ENCODE measurements at places on chromosomes 2 and 18.

DNA sequence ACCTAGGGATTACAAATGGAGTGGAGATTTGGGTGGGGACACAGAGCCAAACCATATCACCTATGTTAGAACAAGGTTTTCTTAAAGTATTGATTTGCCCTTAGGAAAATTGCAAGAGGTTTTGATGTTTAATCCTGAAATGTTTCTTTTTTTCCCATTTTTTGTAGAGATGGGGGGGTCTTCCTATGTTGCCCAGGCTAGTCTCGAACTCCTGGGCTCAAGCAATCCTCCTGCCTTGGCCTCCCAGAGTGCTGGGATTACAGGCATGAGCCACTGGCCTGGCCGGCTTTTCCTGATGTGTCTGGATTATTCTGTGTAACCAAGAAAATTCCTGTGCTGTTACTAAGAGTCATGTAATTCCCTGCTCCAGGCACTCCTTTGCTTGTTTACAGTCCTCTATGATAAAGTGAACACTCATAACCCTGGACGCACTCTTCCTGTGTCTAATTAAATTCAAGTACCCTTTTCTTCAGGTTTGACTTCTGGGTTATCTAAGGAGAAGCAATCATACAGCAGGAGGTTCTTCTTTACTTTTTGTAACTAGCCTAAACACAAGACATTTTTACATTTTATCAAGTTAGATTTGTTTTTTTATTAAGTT lies 15.0 kb upstream of the CTDP1 start:
- DNase-seq = no peak

DNA sequence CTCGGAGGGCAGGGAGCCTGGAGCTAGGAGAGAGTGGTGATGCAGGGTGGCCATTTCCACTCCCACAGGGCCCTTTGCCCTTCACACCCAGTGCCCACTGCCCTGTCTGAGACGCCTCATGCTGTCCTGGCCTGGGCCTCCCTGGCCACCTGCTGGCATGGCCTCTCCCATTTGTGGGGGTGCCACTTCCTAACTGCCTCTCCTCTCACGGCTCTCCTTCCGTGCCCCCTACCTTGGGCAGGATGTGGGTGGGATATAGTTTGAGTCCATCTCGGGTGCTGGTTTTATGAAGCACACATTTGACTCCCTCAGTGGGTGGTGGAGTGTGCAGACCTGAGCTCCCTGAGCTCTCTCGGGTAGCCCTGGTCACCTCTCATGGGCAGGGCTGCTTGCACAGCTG lies 46.0 kb downstream of the DGKD start:
- DNase-seq = no peak

DNA sequence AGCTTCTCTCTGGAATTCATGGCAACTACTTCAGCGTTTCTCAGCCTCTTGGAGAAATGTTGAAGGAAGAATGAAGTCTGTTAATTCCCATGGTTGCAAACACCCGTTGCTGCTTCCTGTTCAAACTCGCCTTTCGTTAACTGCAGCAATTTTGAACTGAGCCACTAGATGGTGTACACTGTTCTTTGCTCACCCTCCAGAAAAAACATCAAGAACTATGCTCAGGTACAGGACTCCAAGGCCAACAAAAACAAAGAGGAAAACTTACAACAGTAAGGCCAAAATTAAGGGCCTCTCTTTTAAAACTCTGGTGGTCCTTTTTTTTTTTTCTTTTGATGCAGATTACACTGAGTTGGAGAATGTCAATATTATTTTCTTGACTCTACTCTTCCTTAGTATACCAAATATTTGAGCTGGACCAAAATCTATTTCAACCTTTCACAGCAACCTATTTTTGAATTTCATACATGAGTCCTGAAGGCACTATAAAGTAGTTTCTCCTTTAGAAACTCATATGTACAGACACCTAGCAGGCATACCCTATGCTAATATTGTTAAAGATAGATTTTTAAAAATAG lies 58.2 kb downstream of the KLHL14 start:
- DNase-seq = peak; percentile 34

- DNase-seq = no peak
Measured at GRCh38 chr18:47390410-47391024, 139.1 kb upstream of the SKOR2 start.

- no peak for DNase-seq
Measured at GRCh38 chr2:232976176-232976575, 36.9 kb downstream of the NGEF start.

GRCh38 chr2:134336352-134336751 lies 82.5 kb downstream of the MGAT5 start:
- DNase-seq = no peak

- DNase-seq = no peak
Measured at GRCh38 chr18:68937029-68937599, 139.2 kb downstream of the CCDC102B start.

GRCh38 chr18:53798516-53798915 lies 426.0 kb downstream of the MBD2 start:
- no peak for DNase-seq

GRCh38 chr2:236190674-236191073 lies 22.5 kb upstream of the GBX2 start:
- DNase-seq = no peak

DNA sequence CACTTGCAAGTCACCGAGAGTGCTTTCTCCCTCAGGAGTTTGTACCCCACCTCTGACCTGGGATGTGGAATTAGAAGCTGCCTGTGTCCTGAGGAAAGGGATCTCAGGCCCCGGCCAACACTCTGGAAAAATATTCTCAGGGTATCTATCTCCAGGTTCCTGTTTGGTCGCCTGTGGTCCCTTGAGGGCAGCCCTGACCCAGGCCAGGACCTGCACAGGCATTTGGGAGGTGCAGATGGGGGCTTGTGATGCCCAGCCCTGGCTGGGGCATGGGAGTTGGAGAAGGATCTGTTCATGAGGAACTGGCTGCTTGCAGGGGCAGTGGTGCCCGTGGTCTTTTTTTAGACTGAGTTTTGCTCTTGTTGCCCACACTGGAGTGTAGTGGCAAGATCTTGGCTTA lies 46.3 kb downstream of the MYCN start:
- no peak for DNase-seq

GRCh38 chr2:99822474-99823207 lies 319.7 kb downstream of the AFF3 start:
- DNase-seq = no peak

GRCh38 chr18:77337604-77338003 lies 88.0 kb downstream of the GALR1 start:
- no peak for DNase-seq

DNA sequence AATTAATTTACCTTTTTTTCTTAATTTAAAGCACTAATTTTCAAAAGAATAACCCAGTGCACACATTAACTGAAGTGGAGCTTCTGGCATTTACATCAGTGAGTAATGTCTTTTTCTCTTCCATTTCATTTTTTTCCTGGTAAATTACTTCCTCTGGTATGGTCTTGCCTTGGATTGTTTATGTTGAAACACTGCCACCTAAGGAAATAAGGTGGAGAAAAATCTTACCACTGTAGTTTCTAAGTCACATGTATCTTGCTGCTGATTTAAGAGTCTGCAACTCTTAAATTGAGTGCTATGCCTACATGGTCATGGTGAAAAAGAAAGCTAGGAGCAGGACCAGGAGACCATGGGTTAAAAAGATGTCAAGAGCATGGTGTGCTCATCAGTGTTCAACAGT lies 51.0 kb downstream of the TTC27 start:
- DNase-seq = no peak

DNA sequence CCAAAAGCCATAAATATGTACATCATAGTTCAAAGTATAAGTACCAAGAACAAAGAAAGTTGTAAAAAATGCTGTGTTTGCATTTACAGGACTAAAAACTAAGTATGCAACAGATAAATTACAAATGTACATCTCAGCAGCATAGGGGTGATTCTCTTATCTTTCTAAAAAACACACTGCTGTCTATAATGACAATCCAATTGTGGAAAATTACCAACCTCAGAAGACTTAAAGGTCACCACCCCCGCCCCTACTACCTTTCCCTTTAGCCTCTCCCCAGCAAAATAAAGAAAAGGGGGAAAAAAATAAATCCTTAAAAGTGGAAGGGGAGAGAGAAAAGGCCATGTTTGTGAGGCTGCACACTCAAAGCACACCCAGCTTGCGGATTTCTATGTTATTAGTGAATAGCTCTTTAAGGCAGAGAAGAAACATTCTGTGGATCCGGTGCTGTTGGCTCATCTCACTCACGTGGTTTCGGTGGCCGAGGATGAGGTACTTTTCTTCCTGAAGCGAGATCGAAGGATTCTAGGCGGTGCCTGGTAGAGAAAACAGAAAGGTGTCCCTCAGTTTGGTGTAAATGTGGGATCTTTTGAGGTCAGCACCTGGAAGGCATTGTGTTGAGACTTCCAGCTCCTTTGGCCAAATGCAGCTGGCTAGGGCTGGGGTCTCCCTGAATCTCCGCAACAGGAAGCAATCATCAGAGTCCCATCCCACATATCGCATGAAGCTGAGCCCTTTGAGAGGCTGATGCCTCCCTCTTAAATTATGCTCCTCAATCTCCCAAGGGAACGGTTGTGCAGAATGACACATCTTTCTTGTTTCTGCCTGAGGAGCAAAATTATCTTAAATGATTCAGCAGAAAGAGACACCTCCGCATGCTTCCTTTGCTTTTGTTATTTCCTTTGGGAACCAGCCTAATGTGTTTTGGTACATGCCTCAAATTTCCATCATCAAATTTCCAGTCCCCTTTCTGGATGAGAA lies 17.6 kb downstream of the MRPL35 start:
- DNase-seq = peak; percentile 21

- no peak for DNase-seq
Measured at GRCh38 chr18:64562651-64563050, 413.8 kb upstream of the LINC00305 start.

- no peak for DNase-seq
Measured at GRCh38 chr18:12645751-12646203, 12.1 kb downstream of the SPIRE1 start.

DNA sequence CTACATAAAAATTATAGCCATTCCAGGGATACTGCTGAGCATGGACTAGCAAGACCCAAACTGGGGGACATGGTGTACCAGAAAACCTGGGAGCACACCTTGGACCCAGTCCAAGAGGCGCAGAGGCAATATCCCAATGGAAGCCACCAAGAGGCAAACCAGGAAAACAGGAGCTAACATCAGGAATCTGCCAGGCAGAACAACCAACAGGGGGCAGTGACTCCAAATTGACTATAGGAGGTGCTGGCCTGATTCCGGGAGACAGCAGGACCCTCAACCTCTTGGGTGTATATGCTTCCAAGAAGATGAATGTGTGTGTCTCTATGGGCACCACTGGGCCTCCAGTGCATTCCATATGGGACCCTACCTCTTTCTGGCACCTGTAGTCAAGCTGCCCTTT lies 172.7 kb upstream of the ARL4C start:
- no peak for DNase-seq

DNA sequence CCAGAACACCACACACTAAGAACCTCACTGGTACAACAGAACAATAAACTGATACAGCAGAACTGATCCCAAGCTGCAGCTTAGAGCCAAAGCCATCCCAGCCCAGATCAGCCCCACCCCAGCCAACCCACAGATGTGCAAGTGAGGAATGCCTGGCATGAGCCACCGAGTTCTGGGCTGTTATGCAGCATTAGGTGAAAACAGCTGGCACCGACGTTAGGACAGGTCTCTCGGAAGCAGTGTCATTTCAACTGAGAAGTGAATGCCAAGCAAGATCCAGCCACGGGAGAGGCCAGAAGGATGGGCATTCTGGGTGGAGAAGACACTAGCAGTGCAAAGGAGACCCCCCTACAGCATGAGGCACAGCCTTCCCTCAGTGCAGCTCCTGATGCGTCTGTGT lies 38.9 kb downstream of the ADCY3 start:
- DNase-seq = no peak

- DNase-seq = no peak
Measured at GRCh38 chr2:187263675-187264560, 184.1 kb downstream of the CALCRL start.

DNA sequence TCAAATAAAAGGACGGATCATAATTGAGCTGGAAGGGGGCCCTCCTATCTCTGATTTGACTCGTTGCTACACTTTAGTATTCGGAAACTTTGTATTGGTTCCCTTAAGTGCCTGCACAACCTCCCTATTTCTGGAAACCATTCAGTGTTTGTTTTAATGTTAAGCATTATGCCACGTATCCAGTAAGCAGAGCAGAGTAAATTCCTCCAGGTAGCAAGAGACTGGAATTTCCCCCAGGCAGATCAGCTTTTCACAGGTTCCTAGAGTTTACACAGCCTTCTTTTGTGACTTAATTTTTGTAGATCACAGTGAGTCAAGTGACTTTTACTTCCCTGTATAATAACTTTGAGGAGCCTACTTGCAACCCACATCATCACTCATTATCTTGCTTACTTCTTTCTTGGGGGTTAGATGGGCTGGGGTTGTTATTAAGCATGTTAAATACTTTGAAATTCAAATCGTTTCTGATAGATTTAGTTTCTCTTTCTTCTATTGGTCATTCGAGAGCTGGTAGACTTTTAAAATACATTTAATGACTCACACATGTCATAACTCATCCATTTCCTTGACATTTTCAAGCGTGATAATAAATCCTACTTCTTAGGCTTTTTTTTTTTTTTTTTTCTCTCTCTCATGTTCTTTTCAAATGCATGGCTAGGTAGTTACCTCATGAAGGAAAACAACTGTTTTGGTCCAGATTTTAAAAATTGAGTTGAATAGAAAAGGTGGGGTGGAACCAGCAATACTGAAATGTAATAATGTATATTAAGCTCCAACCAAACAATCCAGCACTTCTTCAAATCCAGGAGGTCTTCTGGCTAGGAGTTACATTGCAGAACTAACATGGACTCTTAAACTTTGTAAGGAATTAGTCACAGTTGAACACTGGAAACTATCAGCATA lies 219.3 kb downstream of the NEDD4L start:
- no peak for DNase-seq

DNA sequence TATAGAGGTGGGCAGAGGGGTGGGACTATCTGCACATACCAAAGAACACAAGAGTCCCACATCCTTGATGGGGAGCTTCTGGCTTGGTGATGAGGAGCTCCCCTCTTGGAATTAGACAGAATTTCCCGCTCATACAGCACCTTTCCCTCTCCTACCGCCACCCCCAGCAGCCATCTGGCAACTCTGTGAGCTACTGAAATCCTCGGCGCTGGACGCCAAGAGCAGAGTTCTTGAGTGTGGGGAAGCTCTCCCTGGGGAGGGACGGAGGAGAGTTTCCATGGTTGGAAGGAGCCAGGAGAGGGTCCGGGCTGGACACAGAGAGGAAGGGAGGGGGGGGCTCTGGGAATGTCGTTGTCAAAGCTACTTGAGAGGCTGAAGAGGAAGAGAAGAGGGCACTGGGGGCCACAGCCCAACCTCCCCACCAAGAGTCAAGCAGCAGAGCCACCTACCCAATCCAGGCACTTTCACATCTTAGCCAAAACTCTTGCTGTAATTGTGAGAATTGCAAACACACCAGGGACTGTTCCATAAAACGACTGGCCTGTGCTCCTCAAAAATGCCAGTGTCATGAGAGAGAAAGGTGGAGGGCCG lies 89.4 kb upstream of the MCFD2 start:
- DNase-seq = no peak

DNA sequence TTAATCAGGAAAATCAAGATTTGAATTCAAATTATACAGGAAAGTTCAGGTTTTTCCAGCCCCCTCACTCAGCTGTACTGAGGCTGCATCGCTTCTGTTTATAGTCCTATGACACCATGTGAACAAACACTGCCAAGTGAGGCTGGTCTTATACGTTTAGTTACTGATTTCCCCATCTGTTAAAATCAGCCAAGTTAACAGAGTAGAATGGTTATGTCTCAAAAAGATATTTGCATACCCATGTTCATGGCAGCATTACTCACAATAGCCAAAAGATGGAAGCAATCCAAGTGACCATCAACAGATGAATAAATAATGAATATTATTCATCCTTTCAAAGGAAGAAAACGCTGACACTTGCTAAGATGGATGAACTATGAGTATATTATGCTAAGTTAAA lies 43.8 kb downstream of the REEP1 start:
- no peak for DNase-seq

All from fibroblast of skin of left biceps (primary cell).